NCI-H2029 (cell line): ENCODE measurements at places on chromosomes 7 and 10.

GRCh38 chr7:151398446-151399304, 11.2 kb downstream of the WDR86 start:
- no peak for DNase-seq

DNA sequence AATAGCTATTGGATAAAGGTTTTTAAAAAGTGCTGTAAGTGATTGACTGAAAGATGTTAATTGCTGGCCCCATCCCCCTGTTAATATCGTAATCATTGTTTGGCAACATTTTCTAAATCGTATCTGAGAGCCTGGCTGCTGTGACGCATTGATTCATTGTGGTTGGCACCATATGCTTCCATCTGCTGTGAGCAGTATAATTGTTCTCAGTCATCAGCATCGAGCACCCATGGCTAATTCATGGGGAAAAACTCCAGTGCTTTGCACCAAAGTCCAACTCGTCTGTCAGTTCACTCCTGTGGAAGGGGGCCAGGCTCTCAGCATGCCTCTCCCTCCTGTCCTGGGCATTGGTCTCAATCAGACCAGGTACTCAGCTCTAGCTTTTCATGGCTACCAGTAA, 205.2 kb downstream of the STK31 start:
- no peak for DNase-seq

DNA sequence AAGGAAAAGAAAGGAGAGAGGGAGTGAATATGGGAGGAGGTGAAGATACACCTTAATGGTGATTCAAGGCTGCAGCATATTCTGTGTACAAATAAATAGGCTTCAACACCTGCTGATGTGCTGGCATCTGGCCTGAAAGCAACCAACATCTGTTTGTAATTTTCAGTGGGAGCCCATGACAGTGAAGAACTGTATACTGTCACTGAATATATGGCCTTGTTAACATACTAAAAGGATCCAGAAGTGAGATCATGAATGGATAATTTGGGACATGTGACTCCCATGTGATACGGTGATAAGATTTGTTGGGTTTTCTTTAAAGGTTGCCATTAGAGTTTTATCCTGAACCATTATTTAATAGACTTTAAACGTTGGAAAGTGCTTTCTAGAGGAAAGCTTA, 459.3 kb downstream of the CNTNAP2 start:
- no peak for DNase-seq

DNA sequence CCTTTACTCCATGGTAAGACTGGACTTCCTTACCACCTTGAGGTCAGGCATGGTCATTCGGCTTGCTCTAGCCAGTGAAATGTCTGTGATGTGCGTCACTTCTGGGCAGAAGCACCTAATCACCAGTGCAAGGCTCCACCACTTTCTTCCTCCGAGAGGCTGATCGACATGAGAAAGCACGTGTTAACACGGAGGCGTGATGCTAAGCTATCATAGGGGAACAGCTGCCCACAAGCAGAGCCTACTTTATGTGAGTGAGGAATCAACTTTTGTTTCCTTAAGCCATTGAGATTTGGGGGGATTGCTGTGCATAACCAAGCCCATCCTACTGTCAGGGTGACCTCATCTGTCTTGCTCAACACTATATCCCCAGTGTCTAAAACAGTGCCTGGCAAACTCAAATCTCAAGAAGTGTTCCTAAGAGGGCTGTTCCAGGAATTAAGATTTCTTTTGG, 23.1 kb upstream of the SAR1A start:
- no peak for DNase-seq

- DNase-seq = peak; percentile 16
Measured at GRCh38 chr10:11715815-11716494, 26.2 kb upstream of the ECHDC3 start.

DNA sequence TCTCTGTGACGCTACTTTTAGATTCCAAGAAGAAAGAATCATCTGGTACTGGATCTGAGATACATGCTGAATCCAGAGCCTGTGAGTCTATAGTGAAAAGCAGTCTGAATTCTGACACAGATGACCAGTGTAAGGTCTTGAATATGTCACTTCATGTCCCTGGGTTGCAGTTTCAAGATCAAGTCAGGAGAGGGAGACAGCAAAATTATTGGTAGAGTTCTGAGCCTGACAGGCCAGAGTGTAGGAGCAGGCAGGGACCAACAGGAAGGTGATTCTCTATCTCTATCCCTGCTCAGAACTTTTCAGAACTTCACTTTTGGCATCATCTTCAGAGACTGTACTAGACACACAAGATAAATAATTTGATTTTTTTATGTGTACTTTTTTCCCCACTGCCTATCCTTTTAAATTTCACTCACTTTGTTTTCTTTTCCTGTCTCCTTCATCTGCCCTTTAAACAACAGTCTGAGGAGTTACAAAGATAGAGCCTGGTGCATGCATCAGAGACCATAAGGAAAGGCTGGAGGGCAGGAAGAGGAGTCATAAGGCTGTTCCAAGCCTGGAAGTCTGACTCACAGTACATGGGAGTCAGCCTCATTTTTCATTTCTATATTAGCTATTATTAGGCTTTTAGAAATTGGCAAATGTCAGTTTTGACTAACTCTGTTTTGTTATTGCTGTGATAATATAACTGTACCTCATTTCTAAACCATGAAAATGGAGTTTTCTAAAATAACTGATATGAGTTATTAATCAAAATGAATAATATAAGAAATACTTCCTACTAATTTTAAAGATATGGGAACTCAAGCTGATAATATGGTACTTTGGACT, 120.2 kb upstream of the TMEM229A start:
- no peak for DNase-seq

DNA sequence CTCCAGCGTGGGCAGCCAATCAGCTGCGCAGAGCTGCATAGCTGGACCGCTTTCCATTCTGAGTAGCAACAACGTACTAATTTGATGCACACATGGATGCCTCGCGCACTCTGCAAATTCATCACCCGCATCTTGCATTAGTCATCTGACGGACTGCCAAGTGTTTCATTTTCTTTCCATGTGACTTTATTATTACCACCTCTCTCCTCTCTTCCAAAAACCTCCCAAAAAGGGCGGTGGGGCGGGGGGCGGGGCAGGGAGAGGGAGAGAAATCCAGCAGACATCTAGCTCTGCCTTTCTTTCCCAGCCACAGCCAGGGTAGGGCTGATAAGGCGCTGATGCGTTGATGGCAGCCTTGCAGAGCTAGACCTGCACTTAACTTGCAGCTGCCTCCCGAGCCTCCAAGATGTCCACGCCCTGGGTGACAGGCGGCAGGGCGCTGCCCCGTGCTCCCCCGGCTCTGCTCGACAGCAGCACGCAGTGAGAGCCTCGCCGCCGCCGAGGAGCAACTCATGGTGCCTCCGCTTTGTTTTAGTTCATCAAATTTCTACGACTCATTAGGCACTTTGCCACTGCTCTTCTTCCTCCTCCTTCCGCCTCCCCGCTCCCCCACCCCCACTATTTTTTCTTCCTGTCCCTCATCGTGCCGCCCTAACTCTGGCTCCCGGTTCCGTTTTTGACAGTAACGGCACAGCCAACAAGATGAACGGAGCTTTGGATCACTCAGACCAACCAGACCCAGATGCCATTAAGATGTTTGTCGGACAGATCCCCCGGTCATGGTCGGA, 147.3 kb downstream of the CELF2 start:
- DNase-seq = no peak

DNA sequence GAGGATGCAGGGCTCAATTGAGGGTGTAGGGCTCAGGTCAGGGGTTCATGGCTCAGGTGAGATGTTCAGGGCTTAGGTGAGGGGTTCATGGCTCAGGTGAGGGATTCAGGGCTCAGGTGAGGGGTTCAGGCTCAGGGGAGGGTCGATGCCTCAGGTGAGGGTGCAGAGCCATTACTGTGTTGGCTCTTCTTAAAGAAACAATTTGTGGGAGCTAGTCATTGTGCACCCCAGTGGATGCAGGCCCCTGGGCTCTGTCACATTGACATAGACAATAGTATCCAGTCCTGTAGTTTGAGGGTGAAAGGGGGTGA, 86.7 kb downstream of the ADCY1 start:
- DNase-seq = no peak

DNA sequence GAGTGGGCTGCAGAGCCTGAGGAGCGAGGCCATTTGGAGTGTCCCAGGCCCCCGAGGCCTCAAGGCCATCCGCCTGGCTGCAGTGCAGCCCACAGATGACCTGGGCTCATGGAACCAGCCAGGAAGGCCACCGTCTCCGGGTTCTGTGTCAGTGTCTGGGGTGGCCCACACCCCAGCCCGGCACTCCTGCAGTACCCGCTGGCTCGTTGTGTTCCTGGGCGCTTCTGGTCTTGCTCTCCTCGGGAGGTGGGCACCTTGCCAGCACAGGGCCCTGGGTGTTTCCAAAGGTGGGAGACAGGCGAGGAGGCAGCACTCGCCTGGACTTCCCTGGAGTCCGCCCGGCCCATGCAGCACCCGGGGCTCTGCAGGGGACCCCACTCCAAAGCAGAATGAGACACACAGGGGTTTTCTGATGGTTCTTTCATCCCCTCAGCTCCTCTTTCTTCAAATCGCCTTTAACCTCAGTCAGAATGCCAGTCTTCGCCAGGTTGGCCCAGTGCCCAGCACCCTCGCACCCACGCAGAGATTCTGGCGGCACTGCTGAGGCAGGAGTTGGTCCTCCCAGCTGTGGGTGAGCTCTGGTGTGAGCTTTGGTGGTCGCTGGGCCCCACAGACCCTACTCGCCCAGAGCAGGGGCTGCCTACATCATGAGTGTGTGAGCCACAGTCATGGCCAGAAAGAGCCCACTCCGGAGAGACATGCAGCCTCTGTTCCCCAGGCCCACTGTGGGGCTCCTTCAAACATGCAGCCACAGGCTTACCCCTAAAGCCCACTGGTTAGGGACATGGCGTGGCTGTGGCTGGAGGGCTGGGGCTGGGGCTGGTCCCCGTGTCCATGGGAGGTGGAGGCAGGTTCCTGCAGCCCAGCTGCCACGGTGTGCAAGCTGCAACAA, 155.7 kb downstream of the EBF3 start:
- DNase-seq = no peak

DNA sequence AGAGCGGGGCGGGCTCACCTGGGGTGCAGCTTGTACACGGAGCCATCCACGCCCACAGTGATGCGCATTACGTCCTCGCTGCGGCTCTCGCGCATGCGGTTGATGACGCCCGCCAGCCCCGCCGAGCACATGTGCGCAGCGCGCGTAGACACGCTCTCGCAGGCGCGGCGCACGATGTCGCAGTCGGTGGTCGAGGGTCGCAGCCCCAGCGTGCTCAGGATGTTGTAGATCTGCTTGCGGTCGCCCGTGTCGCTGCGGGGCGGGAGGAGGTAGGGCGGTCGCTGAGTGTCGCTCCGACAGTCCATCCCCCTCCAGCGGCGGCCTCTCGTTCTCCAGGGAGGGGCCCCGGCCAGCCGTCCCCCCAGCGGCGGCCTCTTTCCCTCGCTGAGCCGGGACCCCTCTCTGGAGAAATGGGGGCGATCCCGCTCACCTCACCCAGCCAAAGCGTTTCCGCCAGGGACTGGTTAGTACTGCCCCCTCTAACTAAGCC, 4.4 kb upstream of the MYL7 start:
- no peak for DNase-seq

DNA sequence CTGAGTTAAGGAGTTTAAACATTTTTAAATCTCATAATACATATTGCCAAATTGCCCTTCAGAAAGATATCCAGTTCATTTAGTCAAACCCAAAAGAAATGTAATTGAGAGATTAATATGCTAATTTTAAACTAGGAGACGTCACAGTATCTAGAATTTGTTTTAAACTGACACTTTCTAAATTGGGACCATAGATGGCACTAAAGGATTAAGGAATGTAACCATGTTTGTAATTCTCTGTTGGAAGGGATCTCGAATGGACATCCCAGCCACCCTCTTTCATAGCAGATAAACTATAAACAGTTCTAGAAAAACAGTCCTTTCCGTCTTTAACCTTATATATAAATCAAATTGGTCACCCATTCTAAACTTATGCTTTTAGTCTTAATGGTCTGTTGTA, 30.0 kb upstream of the SAMD9L start:
- peak; percentile 20 for DNase-seq

GRCh38 chr10:130741901-130742855, 569.3 kb downstream of the TCERG1L start:
- no peak for DNase-seq

- DNase-seq = no peak
Measured at GRCh38 chr7:100483090-100483721, 521 bp upstream of the NYAP1 start.

DNA sequence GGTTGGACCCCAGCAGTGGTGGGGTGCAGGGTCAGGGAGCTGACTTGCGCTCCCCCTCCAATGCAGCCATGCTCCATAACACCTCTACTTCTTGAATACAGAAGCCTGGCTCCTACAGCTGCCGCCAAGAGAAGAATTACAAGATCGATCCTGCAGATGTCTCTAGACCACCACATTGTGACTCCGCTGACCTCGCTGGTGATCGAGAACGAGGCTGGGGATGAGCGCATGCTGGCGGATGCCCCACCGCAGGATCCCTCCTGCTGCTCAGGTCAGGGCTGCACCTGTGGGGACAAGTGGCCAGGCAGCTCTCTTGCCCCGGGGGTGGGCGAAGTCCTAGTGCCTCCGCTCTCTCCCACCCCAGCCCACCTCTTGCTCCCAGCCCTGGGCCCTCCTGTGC, 31.7 kb downstream of the ITIH2 start:
- DNase-seq = no peak

DNA sequence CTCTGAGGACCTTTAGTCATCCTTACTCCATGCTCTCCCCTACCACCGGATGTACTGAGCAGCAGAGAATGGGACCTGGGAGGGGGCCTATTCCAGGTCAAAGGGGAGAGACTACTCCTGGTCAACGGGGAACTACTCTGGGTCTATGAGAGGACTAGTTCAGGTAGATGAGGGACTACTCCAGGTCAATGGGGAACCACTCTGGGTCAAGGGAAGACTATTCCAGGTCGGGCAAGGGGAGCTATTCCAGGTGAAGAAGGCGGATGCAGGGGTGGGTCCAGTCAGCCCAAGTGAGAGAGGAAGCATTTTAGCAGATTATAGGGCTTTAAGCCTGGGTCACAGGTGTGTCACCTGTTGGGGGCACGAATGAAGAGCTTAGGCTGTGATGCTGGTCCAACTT, 35.4 kb downstream of the CCM2 start:
- DNase-seq = no peak

DNA sequence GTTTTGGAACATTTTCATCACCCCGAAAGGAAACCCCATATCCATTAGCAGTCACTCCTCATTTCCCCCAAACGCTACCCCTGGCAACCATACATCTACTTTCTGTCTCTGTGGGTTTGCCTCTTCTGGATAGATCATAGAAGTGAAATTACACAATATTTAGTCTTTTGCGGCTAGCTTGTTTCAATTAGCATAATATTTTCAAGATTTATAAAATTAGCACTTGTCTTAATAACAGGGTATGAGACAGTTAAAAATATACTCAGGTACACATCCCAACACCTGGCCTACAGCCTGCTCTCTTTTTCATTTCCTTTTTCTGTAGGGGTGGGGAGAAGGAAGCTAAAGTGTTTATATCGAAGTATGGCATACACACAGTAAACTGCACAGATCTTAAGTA, 81.4 kb upstream of the LRGUK start:
- no peak for DNase-seq

DNA sequence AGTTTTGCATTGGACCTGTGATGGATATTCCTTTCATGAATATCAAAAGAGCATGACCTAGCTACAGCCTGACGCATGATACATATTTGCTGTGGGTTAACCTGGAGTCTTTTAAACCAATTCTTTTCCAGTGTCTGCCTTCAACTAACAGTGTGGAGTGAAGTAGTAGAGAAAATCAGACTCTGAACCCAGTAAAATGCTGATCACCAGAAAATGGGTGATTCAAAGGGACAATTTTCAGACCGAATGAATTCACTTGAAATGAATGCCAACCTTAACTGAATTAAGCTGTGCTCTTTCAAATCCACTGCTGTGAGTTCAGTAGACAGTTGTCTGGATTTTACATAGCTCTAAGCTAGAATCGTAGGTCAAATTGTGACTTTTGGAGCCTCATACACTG, 123.0 kb downstream of the CDK14 start:
- DNase-seq = no peak
